Stimulated activated CD8-positive, alpha-beta memory T cell treated with anti-CD3 and anti-CD28 coated beads, Interleukin-12 subunit alpha, Interleukin-12 subunit beta, amount 100 ng/mL, for 4 hours (primary cell): ENCODE measurements at places on chromosomes 4 and X.
A peak's percentile ranks its signal among the peaks of the same experiment; 100 is the strongest.

GRCh38 chrX:153530411-153531129 is 13.1 kb downstream of the ATP2B3 start:
- DNase-seq: no peak

DNA sequence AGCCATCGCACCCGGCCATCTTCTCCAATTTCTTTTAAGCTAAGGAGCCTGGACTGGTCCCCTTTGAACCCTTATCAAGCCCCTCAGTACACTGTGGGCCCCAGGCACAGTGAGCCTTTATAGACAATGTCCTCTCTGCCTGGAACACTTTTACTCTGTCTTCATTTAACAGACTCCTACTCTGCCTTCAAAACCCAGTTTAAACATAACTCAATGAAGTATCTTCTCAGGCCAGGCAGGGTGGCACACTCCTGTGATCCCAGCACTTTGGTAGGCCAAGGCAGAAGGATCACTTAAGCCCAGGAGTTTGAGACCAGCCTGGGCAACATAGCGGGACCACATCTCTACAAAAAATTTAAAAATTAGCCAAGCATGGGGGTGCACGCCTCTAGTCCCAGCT is 27.5 kb upstream of the SMS start:
- DNase-seq: no peak

- DNase-seq: no peak
These were observed 13.1 kb upstream of the MAGEA4 start for GRCh38 chrX:151899622-151900021.

- DNase-seq: no peak
These were observed 32.1 kb upstream of the GTPBP6 start for GRCh38 chrX:350534-351323.

DNA sequence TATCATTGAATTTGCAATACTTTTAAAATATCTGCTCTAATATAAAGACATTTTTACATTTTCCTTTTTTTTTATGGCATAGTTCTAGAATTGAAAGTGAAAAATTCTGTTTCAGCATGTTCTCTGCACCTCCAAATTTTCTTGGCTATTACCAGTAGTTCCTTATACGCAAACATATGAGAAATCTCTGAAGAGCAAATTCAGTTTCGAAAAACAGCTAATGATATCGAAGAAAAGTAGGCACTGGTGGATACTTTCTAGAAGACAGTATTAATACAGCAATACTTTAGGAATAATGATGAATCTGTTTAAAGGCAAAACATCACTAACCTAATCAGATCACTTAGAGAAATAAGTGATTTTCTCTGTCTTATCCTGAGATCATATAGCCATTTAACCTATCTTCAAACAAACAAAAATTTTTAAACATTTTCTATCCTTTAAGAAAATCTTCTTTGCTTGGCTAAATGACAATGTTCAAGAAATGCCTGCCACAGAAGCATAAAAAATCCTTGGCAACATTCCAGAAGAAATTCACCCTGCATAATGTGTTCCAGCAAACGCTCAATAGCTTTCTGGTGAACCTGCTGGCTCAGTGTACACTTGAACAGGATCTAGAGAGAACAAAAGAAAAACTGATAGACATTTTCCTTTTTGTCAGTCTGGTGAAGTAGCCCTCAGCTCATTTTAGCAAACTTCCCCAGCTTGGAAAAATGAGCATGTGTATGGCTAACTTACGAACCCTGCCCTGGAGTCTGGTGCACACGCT is 51.2 kb upstream of the KLF3 start:
- DNase-seq: no peak

GRCh38 chr4:54085284-54085683 is 14.7 kb upstream of the GSX2 start:
- no peak for DNase-seq

DNA sequence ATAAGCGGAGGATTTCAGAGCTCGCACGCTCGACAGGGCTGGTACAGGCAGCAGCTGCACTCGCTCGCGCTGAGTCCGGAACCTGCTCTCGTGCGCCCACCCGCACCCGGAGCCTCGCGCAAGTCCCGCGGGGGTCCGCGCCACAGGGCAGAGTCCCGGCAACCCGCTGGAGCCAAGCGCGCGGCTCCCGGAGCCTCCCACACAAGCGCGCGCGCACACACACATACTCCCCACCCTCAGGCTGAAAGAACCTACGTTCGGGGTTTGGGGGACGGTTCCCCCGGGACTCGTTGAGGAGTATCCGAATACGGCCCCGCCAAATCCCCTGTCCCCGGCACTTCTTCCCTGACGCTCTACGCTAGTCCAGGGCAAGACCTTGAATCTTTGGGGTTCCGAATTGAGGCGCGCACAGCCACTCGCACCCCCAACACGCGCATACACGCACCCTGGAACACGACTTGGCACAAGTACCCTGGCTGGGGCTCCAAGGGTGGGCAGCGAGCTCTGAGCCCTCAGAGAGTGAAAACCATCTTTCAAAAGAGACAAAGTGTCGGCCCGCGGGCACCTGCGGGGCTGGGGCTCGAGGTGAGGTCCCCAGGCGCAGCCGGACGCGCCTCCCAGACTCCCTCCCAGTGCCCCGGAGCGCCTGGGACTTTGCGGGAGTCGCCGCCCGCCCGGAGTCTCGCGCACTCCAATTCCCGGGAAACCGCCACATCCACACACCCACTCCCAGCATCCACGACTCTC is 952 bp downstream of the ANOS1 start:
- DNase-seq: no peak

DNA sequence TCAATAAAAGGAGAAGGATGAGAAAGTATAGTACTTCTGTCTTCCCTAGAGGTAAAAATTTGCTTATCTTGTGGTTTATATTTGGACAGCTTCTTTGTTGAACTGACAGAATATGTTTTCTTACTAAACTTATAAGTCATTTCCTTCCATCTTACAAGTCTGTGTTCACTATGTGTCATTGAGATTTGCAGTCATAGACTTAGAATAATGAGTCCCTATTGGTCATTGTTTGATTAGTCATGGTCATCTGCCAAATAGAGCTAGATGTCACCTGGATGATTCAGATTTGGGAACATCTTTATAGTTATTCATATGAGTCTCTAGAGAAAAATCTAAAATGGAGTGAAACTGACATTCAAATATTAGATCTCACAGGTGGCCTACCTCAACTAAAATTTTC is 51.5 kb downstream of the SPATA18 start:
- DNase-seq: no peak

DNA sequence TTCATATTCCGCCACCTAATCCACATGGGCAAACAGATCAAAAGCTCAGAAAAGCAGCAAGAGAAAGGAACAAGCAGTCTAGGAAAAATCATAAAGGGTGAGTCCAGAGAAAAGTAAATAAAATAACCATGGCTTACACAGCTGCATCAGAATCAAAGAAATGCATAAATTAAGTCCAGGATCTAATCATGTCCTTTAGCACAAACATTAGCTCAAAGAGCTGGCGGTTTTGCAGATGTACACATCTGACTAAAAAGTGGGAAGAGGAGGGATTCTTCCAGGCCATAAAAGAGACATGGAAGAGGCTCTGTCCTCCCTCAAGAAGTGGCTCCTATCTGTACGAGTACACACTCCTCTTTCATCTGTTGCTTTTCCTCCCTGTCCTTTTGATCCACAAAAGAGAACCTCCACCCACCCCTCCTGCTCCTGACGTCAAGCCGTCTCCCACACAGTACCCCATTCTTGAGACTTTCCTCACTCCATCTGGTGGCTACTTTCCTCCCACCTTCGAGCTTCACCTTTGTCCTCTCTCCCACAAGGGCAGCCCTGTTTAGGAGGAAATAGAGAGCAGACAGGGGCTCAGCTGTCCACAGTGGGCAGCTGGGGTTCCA is 92.5 kb downstream of the RASL11B start:
- no peak for DNase-seq

DNA sequence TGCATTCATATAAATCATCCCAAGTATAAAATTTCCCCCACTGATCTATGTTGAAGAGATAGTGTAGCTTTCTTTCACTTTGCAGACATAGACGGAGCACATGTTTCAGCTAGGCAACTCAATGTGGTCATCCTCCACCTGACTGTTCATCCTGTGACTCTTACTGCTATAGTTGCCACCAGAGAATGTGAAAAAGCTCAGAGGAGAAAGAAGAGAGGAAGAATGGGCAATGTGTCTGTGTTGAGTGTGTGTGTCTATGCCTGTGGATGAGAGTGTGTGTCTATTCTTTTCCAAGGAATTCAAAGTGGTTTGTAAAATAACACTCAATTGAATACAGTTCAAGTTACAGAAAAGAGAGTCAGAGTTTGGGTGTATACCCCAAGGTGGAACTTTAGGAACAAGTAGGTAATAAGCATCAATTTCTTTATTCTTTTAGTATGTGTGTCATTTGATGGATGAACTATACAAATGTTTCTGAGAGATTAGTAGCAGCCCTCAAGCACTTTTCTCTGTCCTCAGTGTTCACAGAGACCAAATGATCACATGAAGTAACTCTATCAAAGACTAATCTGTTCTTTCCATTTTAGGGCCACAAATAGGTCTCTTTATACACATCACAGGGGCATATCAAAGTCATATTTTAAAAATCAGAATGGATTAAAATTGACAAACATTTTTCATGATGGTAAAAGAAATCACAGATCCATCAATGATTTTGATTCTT is 2.3 kb downstream of the SNCA start:
- DNase-seq: no peak

- no peak for DNase-seq
These were observed 775.9 kb upstream of the INTU start for GRCh38 chr4:126856906-126857305.

GRCh38 chr4:4671774-4672349 is 130.0 kb upstream of the STX18 start:
- no peak for DNase-seq

- DNase-seq: no peak
These were observed 175.8 kb downstream of the GC start for GRCh38 chr4:71607780-71608677.

GRCh38 chr4:107989537-107990386 is at the start of gene HADH:
Gene HADH (plus strand): TSS chr4:107989889. CDS start chr4:107989933, 44 bp downstream.
- DNase-seq: peak; percentile 91

DNA sequence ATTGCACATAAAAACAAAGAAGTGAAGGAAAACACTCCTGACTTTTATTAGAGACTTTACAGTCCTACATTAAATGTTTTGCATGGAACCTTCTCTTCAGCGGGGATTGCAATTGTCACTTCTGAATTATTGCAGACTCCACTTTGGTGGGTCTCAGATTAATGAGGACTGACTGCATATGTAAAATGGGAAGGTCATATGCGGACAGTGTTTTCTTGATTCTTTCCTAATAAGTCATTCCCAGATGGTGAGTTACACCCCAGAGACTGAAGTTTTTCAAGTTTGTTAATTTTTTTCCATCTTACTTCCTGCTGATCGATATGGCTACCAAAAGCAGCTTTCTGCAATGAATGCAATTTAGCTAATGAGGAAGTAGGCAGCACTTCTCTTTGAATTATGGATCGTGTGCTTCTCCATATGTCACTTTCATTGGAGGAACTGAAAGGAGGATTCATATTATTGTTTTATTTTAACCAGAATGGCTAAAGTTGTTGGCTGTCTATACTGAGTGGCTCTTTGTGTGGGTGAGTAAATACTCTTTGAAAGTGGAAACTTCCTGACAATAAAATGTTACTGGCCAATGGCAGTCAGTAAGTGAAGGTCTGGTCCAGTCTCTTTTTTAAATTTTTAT is 119.3 kb upstream of the CLNK start:
- DNase-seq: no peak

- DNase-seq: no peak
These were observed 132.0 kb upstream of the TET2 start for GRCh38 chr4:105014635-105015034.

DNA sequence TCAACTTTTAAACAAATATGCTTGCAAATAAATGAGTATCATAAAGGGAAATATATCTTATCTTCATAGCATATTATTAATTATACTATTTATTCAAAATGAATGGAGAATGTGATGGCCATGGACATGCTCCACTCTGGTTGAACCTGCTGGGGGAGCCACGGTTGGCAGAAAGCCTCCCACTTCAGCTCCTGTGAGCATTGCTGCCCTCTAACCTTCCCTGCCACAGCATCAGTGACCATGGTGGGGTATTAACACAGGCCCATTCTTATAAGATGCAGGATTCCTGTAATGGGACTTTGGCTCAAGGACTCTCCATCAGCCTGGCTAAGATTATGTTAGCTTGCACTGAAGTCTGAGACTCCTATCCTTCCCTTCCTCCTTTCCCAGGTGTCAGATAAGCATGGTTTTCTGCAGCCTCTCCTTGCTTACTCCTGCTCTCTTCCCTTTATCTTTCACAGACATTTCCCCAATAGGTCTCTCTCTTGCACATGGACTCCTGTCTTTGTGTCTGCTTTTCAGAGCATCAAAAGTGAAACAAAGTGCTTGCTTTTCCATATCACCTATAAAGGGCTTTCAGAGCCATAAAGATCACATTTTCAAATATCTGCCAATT is 4.9 kb upstream of the ABRAXAS1 start:
- no peak for DNase-seq

GRCh38 chr4:1403591-1404572 is 2.4 kb downstream of the NKX1-1 start:
- no peak for DNase-seq

DNA sequence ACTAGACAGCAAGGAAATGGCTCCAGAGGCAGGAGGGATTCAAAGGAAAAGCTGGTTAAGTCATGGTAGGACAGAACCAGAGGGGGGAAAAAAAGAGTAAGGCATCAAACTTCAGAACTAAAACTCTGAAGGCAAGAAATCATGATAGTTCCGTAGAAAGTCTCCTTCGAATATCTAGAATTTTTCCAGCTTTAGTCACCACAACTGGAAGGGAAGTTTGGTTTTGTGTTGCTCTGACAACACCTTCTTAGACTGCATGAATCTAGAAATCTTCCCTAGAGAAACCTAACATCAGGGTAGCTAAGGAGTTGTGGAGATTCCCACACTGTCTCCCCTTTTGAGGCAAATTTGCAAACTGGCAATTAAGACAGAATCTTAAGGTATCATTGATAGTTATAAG is 33.7 kb downstream of the AMMECR1 start:
- no peak for DNase-seq

GRCh38 chrX:111182997-111183396 is 87.0 kb downstream of the PAK3 start:
- no peak for DNase-seq

GRCh38 chr4:41791557-41791956 is 43.0 kb upstream of the PHOX2B start:
- DNase-seq: no peak

GRCh38 chr4:36785973-36786372 is 458.6 kb upstream of the NWD2 start:
- DNase-seq: no peak

- no peak for DNase-seq
These were observed 163.8 kb upstream of the HDX start for GRCh38 chrX:84666086-84666485.
